ENCODE measurements at places on chromosomes 2 and 18. TPM values are rescaled to one million over a fixed set of nuclear protein-coding genes. Genes with fewer than 3 reads are reported as not detected.

The SKA1 gene
- 36.3 TPM for total RNA-seq

The IL1F10 gene
- total RNA-seq = not detected

GRCh38 chr18:76488190-76488589 is 6.9 kb downstream of the ZNF516 start:
- H3K4me1 ChIP-seq = peaks cover 16% of the 10 kb centered on the region
- no peak overlapping the region for H3K4me3 ChIP-seq
- no peaks in the 10 kb centered on the region for H3K36me3 ChIP-seq
- no peak for DNase-seq
- H3K27ac ChIP-seq = no peak overlapping the region

GRCh38 chr2:56465491-56465890 is 281.7 kb downstream of the CCDC85A start:
- H3K4me3 ChIP-seq = no peak overlapping the region
- H3K4me1 ChIP-seq = no peaks in the 10 kb centered on the region
- DNase-seq = no peak
- H3K27me3 ChIP-seq = no peaks in the 10 kb centered on the region
- no peaks in the 10 kb centered on the region for H3K36me3 ChIP-seq

DNA sequence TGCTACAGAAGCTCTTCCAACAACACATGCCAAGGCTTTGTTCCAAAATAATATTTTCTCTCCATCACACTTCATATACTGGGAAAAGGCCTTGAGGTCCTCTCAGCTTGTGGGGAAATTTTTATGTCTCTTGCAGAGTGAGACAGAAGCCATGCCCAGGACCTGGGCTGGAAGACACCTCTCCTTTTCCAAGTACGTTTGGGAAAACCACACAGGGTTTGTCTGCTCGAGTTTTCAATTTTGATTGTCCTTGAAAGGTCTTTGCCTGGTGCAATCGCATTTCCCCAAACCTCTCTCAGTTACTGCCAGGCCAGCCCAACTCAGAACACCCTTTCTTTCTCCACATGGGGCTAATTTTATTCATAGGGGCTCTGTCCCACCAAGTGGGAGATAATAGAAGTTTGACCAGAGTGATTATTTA is 272.2 kb downstream of the OSR1 start:
- no peak overlapping the region for H3K4me3 ChIP-seq
- H3K27ac ChIP-seq = no peak overlapping the region
- H3K36me3 ChIP-seq = peaks cover 9% of the 10 kb centered on the region
- H3K27me3 ChIP-seq = no peaks in the 10 kb centered on the region

- no peaks in the 10 kb centered on the region for H3K36me3 ChIP-seq
- H3K4me1 ChIP-seq = peaks cover 5% of the 10 kb centered on the region
- no peak for DNase-seq
- H3K4me3 ChIP-seq = no peak overlapping the region
These were observed 179.7 kb downstream of the ANKRD30B start for GRCh38 chr18:14927701-14928100.

DNA sequence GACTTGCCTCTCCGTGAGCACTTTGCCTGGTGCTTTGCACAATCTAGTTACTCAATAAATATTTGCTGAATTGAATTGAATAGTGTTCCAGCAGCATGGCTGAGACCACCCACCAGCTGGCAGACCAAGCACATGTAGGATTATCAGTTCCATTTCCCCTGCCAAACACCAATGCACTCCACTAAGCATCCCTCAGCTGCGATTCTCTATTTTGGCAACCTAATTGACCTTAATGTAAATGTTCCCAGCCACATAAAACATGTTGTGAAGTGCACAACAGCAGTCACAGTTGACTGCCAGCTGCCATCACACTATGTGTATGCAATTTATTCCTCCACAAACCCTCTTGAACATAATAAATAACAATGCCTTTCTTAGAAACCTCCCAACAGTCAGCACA is 1879.4 kb upstream of the PIK3C3 start:
- H3K27me3 ChIP-seq = no peaks in the 10 kb centered on the region
- H3K36me3 ChIP-seq = no peaks in the 10 kb centered on the region
- no peak overlapping the region for H3K4me3 ChIP-seq
- H3K4me1 ChIP-seq = no peaks in the 10 kb centered on the region
- no peak for DNase-seq

DNA sequence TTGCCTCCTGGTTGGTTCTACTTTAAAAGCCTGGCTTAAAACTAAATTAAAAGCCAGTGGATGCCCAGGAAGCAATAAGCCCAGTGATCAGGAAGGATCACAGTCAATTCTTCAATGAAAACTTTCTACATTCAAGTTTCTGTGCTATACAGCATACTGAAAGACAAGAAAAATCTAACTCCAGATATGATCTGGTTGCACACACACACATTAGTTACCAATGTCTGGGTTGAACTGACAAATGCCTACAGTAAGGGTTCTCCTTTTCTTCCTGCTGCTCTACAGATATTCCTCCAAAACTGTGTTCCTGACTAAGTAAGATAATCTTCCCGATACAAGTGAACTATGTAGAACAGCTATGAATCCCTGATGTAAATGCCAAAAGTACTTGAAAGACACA is 81.3 kb downstream of the ROCK2 start:
- no peak for DNase-seq
- no peak overlapping the region for H3K27ac ChIP-seq
- H3K36me3 ChIP-seq = peaks cover 6% of the 10 kb centered on the region
- H3K27me3 ChIP-seq = no peaks in the 10 kb centered on the region
- no peaks in the 10 kb centered on the region for H3K4me1 ChIP-seq
